ENCODE measurements at places on chromosomes 3 and 15.
A peak's percentile ranks its signal among the peaks of the same experiment; 100 is the strongest.

GRCh38 chr3:100333970-100334487 is 528 bp upstream of the NIT2 start:
- DNase-seq, result no peak

DNA sequence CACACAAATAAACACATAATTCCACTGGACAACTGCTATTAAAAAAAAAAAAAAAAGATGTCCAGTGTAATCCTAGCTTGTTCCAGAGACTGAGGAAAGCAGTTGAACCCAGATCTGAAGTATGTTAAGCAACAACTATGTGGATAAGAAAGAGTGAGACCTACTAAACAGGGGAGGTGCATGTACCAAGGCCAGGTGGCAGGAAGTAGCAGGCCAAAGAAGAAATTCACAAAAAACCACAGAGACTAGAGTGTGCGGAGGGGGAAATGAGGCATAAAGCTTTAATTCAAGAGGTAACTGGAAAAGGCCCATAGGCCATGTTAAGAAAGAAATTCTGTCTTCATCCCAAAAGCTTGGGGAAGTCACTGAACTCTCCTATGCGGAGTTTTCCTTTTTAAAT is 490.0 kb downstream of the NAALADL2 start:
- no peak for DNase-seq

DNA sequence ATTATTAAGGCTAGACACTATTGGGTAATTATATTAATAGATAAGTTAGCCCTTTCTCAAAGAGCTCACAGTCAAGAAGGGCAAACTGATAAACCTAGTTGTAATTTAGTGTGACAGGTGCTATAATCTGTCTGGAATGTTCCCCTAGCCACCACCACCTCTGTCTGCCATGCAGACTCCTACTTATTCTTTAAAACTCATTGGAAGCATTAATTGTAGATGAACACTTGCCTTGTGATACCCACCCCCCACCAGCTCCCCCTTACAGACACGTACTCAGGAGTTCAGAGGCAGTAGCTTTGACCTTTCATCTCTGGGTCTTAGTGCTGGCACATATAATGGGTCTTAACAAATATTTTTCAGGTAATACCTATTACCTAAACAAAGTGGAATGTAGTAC is 195.9 kb downstream of the TP63 start:
- DNase-seq, result no peak

DNA sequence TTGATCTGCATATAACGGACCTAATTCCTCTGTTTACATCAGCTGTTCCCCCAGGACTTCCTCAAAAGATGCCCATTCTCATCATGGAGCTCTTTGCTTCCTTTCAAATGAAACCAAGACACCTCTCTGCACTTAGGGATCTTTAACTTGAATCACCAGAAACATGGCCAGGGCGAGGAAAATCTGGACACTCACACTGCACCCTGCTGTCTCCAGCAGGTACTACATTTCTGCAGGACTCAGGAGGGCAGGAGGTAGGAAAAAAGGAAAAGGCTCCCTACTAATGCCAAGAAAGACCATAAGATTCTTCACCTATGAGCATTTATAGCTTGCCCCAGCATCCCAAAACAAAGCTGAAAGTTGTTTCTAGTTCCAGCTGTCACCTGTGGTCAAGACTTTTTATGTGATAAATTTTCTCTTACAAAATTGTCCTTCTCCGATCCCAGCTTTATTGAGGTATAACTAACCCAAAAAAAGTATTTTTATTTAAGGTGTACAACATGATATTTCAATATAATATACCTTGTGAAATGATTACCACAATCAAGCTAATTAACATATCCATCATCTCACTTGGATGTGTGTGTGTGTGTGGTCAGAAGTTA is 87.3 kb upstream of the C15orf61 start:
- peak; percentile 13 for DNase-seq

DNA sequence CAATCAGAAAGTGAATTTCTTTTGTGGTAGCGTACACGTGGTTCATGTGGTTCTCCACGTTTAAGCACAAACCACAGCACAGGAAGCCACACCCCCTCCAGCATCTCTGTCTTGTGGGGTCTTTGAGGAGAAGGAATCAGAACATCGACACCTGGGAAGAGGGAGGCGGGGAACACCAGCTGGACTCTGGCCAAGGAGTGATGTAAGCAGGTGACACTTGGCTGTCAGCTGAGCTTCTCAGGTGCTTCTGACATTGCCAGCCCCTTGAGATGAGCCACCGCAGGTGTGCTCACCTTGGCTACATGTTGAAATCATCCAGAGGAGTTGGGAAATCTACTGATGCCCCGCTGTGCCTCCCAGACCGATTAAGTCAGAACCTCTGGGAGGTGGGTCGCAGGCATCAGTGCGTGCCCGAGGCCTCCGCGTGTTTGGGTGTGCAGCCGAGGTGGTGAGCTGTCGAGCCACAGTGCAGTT is 85.0 kb downstream of the FAM81A start:
- no peak for DNase-seq

- DNase-seq, result no peak
These were observed 32.6 kb upstream of the GYG1 start for GRCh38 chr3:148958696-148959095.

- no peak for DNase-seq
These were observed 814.5 kb downstream of the VGLL3 start for GRCh38 chr3:86176445-86176784.

DNA sequence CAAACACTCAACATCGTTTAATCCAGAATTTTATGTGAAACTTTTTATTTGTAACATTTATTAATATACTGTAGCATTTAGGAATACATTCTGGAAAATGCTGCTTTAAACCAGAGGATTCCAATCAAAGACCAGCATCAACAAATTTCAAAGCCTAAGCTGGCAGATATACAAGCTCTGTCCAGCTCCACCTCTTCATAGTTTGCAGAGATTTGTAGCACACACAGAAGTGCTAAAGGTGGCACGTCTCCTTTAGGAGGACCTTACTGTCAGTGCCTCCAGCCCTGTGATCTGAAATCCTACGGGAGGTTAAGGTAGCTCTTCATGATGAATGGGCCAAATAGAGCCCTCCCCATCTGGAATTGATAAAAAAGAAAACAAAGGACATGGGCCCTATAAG is 329.7 kb upstream of the NECTIN3 start:
- DNase-seq, result no peak

GRCh38 chr3:126718561-126719445 is 14.8 kb downstream of the CHCHD6 start:
- DNase-seq, result no peak

- DNase-seq, result no peak
These were observed 14.3 kb upstream of the SRP14 start for GRCh38 chr15:40053079-40053830.

DNA sequence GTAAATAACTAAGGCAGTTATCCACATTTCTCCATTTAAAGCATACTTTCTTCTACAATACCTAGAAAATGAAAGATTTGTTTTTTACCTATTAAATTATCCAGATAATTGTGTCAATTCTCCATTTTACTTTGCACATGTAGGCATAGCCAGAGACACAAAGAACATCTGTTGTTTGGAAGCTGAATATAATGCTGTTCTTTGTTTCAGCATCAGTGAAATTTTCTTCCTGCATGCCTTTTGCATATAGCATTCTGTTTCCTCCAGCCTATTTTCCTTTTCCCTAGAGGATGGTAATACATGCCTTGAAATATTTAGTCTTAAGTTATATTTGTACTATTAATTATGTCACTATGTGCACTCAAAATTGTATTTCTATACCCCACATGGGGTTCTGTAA is 233.7 kb downstream of the CNTN6 start:
- no peak for DNase-seq

GRCh38 chr3:146222204-146223046 is 28.5 kb downstream of the PLSCR4 start:
- DNase-seq, result no peak

DNA sequence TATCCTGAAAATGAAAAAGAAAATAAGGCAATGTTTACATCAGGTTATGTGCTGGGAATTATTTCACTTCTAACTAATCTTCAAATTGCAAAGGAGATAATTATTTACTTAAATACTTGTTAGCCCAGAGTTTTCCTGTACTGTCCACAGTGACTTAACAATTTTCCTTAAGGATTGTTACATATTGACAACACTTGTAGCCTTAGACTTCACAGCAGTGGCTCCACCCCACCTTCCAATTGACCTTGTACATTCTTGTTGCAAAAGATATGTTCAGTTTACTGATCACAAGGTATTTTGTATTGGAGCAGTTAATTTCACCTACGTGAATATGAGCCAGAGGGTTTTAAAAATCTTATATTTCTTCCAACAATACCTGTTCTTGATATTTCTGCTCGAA is 376.9 kb downstream of the CNTN6 start:
- DNase-seq, result no peak

GRCh38 chr3:134903837-134904236 is 108.8 kb downstream of the EPHB1 start:
- no peak for DNase-seq

DNA sequence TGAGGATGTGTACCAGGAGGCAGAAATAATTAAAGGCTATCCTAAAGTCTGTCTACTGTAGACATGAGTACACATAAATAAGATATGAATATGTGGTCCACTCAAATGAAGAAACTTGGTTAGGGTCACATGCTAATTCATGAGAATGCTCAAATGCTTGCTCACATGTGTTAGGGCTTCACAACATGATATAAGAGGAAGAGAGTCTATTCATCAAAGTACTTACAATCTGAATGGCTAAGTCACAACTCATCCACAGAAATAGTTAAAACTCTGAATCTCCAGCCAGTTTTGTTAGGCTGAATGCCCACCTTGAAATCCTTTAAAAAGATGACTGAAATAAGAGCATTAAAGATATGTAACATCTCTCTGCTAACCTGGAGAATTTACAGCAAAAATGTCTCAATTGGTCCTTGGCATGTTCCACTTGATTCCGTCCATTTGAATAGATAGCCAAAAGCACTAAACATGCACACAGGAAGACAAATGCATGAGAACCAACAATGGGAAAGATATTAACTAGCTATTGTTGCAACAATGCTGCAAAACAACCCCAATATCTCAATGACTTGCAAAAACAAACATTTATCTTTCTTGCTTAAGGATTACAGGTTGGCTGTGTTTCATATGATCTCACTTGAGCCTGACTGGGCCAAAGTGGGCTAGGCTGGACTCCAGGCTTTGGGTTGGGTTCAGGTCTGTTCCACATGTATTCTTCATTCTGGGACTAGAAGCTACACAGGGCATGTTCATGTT is 10.6 kb upstream of the TBC1D5 start:
- no peak for DNase-seq

DNA sequence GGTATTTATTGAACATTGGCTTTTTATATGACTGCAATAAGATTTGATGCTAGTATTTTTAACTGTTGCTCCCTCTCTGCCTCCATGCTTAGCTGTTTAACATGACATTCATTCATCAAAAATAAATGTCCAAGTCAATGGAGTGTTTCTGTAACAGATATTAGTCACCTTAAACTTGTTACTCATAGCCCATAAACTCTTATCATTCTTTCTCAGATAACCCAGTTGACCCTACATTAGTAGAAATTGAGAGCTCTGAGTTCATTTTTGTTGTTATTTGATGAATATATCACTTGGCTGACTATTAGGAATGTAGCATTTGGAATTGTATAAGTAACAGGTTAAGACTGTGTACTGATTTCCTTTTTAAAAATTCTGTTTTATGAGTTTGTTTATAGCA is 201.1 kb downstream of the UBE2E2 start:
- DNase-seq, result no peak

- DNase-seq, result no peak
These were observed 93.1 kb downstream of the DLG1 start for GRCh38 chr3:197205265-197205664.

DNA sequence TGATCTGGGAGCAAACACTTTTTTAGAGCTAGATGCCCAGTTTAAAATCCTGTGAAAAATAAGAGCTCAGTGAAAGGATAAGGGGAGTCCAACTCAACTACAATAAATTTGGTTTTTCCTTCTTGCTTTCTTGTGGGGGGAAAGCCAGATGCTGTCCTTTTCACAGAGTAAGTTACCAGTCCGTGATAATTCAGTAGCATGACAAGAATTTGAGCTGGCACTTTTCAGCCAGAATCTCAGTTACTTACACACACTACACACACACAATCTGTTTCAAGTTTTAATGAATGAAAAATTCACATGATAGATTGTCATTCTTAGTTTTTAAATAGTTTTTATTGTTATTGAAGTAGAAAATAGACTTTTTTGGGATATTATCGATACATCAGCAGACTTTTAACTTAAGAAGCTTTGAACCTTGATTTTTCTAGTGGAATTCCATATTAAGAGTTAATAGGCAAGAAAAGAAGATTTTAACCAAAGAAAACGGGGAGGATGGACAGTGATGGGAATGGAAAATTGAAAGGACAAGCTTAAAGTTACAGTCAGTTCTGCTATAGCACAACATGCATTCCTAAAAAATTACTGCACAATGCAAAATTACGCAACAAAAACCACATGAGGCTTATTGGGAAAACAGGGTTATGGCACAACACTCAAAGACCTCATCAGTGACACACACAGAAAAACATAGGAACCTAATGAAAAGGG is 47.0 kb downstream of the PSMD6 start:
- DNase-seq, result no peak

GRCh38 chr3:16886303-16886683 is 1.5 kb downstream of the PLCL2 start:
- no peak for DNase-seq

- no peak for DNase-seq
These were observed 50.8 kb upstream of the CTNNB1 start for GRCh38 chr3:41148478-41148877.

GRCh38 chr15:90918835-90919234 is 13.5 kb downstream of the HDDC3 start:
- no peak for DNase-seq
